ENCODE measurements at places on chromosomes 11 and 22.

DNA sequence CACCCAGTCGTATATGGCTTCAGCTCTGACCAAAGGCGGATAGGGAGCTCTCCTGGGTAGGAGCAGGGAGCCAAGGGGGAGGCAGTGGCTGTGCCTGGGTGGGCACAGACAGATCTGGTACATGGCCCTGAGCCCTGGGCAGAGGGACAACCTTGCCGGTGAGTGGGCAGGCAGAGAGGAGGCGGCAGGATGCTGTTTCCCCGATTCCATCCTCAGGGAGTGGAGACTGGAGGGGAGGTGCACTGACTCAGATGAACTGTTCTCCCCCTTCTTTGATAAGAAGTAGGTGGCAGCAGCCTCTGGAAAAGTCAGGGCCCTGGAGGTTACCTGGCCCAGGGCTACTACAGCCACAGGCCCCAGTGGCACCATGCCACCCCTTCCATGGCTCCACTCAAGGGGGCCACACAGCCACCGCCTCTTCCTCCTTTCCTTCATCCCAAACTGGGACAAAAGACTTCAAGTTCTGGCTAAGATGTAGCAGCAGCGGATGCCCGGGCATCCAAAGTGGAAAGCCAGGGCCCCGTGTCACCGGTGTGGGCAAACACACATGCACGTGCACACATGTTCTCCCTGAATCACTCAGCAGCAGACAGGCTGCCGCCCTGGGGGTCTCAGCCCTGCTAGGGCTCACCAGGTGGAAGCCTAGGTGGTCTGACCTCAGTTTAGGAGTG lies 13.4 kb downstream of the CXCR5 start:
- no peak for DNase-seq

DNA sequence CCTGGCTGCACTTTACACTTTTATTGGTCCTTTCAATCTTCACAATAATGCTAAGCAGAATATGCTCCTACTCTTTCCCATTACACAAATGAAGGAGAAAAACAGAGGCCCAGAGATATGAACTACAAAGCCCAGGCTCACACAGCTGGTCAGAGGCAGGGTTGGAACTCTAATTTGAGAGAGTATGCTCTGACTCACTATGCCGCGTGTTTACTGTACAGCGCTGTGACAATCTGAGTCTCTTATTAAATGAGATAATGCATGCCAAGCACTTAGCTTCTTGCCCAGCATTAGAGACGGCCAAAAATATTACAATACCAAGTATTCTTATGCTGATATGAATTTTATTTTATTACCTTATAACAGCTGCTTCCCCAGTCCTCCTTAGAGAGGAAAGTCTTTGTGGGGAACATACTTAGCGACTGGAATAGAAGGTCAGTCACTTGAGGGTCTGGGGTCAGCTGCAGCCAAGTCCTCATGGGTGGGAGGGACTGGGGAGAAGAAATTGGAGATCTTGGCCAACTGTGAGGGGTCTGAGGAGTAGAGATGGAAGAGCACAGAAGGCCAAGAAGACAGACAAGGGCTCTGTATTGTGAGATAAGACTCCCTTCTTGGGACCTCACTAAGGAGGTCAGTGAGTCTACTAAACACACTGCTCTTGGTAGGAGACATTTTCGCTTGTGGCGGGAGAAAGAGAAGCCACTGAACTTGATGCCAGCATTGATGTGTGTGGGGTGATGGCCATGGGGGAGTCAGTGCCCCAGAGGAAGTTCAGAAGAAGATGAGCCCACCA lies 150.8 kb upstream of the TIMP3 start:
- no peak for DNase-seq

DNA sequence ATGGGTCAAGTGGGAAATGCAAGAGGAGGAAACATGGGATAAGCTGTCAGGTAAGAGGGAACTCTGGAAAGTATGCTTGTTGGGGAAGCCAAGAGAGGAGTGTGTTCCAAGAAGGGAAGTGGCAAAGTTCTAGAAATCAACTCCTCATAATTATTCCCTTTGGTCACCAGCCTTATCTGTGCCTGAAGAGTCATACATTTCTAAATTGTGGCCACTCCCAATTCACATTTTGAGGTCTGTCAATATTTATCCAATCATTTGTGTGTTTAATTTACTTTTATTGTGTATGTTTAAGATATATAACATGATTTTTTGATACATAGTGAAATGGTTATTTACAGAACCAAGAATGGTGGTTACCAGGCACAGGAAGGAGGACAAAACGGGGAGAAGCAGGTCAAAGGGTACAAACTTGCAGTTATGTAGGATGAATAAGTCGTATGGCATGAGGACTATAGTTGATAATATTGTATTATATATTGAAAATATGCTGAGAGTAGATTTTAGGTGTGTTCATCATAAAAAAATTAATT lies 131.7 kb downstream of the GRIA4 start:
- no peak for DNase-seq

GRCh38 chr22:46476547-46476941 lies 60.9 kb downstream of the CELSR1 start:
- DNase-seq, result no peak

- DNase-seq, result no peak
Observed at GRCh38 chr11:117490911-117491310, 163.3 kb downstream of the CEP164 start.

DNA sequence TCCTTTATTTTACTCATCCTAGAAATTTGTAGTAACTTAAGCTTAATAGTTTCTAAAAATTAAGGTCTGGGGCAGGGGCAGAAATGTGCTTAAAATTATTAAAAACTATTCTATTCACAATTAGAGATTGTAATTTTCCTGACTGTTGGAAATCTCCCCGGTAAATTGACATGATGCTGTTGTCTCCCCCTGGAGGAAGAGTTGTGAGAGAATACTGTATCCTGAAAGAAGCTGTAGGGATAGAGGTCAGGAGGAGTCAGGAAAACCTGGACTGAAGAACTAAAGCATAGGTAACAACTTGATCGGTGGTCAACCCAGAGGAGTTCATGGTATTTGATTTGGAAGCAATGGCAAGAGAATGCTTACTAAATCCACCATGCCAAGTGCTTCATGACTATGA lies 16.2 kb upstream of the ESAM start:
- no peak for DNase-seq

- no peak for DNase-seq
Observed at GRCh38 chr22:44736581-44737405, 15.6 kb upstream of the ARHGAP8 start.

- peak; percentile 54 for DNase-seq
Observed at GRCh38 chr22:20783844-20784723, 10.2 kb downstream of the SERPIND1 start.

DNA sequence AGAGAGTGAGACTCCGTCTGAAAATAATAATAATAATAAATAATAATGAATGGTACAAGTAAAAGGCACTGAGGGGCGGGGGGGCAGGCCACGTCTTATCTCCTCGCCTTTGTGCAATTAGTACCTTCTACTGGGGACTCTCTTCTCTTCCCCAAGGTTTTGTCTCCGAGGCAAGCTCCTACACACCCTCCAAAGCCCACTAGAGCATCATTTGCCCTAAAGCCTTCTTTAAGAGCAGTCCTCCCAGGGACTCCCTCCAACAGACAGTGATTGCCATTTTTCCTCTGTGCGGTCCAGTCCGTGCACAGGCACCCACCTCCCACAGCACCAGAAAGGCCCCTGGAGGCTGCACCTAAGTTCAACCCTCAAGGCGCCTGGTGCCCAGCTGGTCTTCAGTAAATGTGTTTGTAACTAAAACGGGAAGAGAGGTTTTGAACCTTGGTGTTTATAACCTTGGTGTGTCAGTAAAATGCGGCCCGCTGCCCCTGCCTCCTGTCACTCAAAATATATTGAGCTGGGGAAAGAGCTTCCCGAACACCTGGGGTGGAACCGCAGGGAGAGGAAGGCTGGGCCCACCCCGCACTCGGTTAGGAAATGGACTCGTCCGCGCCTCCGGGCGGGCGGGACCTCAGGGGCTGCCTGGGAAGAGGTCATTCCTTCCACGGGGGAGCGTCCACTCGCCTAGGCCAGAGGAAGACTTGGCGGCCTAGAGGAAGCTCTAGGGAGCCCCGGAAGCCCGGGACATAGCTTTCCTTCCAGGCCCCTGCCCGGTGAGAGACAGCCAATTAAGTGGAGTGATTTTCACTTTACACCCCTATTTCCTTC lies 4.7 kb upstream of the KDELR3 start:
- no peak for DNase-seq

- no peak for DNase-seq
Observed at GRCh38 chr11:65415499-65416340, 6.9 kb upstream of the NEAT1 start.

DNA sequence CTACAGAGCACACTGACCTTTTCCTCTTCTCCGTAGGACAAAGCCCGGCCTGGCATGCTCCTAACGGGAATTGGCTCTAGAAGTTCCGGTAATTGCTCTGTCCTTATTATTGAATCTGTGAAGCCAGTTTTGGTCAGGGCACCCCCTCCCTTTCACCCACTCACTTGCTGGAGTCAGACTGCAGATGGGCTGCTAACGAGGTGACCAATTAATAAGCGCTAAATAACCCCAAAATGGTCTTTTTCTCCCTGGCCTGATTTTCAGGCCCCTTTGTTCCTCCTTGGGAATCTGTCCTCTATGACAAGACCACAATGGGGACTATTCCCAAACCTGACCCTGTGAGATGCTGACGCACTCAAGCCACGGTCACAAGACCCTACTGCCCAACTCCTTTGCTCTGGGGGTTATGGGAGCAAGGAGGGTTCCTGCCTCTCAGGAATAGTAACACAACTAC lies 610.0 kb upstream of the CADM1 start:
- no peak for DNase-seq

- DNase-seq, result no peak
Observed at GRCh38 chr22:33028234-33028633, 29.9 kb downstream of the SYN3 start.

GRCh38 chr22:17777005-17777716 lies 2.9 kb upstream of the BID start:
- DNase-seq, result peak; percentile 84

- no peak for DNase-seq
Observed at GRCh38 chr11:19813158-19813879, 100.7 kb downstream of the NAV2 start.

DNA sequence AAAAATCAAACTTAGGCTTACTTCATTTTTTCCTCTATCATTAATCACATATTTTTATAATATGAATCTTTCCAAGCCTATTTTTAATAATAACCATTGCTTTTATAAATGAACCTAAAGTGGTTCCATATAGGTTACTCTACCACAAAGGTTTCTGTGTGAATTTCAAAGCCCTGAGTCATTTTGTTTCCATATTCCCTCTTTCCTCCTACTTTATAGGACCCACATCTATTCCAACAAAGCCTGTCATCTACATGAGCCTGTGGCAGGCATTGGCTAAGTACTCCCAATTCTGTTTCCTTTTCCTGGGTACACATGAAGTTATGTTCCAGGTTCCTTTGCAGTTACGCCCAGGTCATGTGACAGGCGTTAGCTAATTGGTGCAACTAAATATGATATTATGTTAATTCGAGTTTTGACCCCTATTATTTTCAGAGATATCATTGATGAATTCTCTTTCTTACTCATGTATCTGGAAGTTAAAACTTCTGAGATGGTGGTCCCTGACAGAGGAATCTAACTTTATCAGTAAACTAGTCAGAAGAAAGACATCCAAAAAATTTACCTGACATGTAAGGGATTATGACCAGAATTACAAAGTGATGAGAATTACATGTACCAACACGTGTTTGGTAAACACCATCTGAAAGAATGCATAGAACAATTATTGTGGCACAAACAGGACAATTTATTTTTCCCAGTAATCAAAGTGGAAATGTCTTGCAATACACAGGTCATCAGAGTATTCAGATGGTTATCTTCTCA lies 1264.0 kb upstream of the CNTN5 start:
- no peak for DNase-seq

GRCh38 chr11:32527261-32528175 lies 56.1 kb upstream of the EIF3M start:
- no peak for DNase-seq

DNA sequence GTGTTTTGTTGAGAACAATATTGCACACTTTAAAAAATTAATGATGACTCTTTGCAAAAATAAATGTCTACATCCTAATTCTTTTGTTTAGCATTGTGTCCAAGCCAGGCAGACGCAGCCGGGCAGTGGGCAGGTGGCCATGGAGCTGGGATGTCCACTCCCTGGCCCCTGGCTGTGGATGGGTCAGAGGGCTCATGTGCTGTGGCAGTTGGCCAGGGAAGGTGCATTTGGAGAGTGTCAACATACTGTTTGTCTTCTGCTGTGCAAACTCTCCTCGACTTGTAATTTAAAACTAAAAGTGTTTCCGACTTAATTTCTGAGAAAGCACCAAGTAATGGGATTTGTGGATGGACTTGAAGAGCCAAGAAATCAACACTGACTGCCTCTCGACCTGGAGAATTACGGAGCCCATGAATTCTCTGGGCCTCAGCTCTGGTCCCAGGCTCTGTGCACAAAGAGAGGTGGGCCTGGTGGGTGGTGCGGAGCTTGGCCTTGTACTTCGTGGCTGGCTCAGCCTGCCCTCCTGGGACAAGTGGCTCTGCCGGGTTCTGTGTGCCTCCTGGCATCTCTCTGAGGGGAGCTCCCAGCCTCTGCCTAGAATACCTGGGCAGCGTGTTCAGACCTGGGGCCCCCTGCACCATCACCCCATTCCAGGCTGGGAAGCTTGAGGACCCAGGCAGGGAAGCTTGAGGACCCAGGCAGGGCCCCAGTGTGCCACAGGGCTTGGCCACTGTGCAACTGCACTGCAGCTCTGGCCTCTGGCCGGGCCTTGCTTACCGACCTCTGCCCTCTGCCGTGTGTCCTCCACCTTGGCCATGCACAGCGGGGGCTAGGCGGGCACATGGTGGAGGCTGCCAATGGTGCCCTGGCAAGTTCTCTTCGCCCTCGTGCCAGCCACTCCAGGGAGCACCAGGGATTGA lies 46.4 kb downstream of the RTN4R start:
- no peak for DNase-seq

- peak; percentile 49 for DNase-seq
Observed at GRCh38 chr11:47161134-47161854, 15.4 kb downstream of the ARFGAP2 start.

DNA sequence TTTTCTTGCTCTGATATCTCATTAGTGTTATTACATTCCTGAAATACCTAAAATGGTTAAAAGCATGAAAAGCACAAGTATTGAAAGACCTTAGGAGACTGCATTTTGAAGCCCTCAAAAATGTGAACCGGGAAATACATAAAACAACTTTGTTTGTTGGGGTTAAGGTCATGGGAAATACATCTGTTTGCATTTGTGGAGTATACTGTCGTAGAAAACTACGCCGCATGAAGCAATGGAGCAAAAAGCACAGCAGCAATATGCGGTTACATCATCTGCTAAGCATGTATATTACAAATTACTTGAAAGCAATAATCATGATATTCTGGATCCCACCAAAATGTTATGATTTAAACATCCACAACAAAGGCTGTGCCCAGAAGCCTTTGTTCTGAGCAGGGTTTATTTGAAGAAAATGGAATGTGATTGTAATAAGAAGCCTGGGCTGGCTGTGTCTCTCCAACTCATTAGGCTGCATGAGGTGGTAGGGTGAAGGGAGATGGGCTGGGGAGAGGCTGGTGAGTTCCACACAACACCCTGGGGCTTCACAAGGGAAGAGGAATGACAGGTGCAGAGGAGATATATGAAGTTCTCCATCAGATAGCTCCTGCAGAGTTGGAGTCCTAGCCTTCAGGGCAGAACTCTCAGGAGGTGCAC lies 64.7 kb upstream of the LIN7C start:
- DNase-seq, result no peak
